ENCODE measurements at places on chromosomes 16 and 17.

DNA sequence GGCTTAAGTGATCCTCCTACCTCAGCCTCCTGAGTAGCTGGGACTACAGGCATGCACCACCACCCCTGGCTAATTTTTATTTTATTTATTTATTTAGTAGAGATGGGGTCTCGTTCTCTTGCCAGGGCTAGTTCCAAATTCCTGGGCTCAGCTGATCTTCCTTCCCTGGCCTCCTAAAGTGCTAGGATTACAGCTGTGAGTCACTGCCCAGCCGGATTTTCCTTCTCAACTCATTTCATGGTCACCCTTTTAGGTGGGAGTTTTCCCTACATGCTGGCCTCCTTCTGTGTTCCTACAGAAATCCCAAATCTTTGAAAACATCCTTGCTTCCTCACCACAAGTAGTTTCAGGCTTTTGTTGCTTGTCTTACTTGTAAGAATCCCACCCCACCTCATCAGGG, 102.1 kb upstream of the SIAH1 start:
- no peak for DNase-seq

- no peak for DNase-seq
Measured at GRCh38 chr17:3771140-3771539, 29.8 kb downstream of the ITGAE start.

GRCh38 chr17:78112518-78113471, 15.8 kb downstream of the TMC6 start:
- DNase-seq: peak; percentile 41

DNA sequence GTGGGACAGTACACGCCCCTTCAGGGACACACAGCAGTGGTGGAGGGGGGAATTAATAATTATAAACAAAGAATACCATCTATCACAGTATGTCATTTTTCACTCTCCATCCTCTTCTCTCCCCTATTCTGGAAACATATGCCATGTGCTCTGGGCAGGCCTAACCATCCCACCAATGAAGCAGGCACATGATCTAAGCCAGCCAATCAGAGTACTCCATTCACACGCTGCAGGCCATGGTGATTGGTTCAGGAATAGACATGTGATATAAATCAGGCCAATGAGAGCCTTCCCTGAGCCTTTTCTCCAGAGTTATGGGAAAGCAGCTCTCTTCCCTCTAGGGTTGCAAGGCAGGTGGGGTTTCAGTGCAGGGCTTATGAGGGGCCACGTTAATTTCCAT, 36.5 kb downstream of the GSG1L start:
- no peak for DNase-seq

DNA sequence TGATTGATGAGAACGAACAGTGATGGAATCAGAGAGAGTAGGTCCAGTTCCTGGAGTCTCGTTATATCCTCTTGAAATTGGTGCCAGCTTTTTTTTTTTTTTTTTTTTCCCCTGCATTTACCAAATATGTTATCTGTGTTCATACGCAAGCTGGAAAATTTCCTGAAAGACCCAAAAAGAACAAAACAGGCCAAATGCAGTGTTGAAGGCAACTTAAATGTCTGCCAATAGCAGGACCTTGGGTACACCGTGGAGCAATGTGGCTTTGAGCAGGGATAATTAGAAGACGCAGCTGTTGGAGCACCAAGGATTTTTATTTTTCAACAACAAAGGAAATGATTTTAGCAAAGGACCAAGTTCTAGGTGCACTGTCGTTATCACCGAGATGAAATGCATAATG, 105.0 kb downstream of the ABCC6 start:
- DNase-seq: no peak

GRCh38 chr17:50129728-50130558, at the start of gene SAMD14:
Gene SAMD14 (minus strand): TSS chr17:50130160. CDS start chr17:50124959, 5,201 bp downstream.
- DNase-seq: peak; percentile 67

DNA sequence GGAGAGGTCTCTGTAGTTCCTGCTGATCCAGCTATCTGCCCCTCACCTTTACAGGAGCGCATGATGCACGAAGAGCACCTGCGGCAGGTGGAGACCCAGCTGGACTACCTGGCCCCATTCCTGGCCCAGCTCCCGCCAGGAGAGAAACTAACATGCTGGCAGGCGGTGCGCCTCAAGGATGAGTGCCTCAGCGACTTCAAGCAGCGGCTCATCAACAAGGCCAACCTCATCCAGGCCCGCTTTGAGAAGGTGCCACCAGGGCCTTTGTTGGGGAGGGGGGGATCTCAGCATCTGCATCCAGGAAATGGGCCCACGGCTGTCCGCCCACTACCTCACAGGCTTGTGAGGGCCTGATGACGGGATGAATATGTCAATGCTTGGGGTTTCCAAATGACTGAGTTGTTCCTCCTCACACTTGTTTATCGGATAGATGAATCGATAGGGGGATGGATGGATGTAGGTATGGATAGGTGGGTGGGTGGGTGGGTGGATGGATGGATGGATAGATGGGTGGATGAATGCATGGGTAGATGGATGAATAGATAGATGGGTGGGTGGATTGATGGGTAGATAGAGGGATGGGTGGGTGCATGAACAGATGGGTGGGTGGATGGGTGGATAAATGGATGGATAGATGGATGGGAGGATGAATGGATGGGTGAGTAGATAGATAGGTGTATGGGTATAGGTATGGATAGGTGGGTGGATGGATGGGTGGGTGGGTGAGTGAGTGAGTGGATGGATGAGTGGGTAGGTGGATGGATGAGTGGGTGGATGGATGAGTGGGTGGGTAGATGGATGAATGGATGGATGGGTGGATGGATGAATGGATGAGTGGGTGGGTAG, 7.0 kb upstream of the KATNB1 start:
- no peak for DNase-seq

DNA sequence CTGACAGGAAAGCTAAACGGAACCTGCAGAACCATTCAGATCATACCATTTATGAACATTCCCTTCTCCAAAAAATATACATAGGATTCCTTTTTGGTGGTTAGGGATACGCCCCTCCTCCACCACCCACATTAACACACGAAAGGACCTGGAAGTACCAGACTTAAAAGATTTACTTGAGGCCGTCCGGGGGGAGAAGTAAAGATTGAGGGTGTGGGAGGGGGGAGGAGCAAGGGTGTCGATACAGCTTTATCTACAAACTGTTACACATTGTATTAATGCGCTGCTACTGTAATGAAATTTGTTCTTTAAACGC, 537 bp downstream of the PALB2 start:
- DNase-seq: peak; percentile 4

DNA sequence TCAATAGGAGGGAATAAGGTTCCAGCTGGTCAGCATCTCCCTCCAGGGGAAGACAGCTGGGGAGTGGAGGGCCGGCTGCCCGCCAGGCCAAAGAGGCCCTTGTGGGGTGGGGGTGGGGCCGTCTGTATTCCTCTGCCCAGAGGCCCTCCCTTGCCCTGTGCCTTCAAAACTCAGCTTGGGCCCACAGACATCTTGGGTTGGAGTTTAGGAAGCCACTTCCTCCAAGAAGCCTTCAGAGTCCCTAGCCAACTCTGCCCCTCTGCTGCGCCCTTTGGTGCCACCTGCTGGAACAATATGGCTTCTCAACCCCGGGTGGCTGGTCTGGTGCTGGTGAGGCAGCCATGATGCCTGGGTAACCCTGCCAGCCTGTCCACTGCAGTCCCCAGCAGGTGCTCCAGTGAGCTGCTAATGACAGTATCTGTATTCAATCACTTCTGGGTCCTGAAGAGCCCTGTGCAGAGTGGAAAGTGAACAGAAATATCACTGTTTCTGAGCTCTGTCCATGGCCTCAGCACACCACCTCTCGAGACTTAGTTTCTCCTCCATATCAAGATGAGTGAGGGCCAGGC, 16.7 kb downstream of the HSD11B2 start:
- peak; percentile 27 for DNase-seq

DNA sequence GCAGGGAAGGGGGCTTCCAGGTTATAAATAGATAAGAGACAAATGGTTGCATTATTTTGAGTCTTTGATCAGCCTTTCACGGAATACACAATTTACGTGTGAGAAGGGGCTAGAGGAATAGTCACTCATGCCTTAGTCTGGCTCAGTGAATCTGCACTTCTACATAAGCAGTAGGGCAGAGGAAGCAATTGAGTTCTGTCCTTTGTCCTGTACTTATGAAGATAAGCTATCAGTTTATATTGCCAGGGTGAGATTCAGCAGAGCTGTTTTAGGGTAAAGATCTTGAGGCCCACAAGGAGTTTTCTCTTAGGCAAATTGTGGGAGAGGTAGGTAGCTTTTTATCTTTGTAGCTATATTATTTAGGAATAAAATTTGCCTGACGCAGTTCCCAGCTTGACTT, 33.3 kb downstream of the TOM1L1 start:
- no peak for DNase-seq

DNA sequence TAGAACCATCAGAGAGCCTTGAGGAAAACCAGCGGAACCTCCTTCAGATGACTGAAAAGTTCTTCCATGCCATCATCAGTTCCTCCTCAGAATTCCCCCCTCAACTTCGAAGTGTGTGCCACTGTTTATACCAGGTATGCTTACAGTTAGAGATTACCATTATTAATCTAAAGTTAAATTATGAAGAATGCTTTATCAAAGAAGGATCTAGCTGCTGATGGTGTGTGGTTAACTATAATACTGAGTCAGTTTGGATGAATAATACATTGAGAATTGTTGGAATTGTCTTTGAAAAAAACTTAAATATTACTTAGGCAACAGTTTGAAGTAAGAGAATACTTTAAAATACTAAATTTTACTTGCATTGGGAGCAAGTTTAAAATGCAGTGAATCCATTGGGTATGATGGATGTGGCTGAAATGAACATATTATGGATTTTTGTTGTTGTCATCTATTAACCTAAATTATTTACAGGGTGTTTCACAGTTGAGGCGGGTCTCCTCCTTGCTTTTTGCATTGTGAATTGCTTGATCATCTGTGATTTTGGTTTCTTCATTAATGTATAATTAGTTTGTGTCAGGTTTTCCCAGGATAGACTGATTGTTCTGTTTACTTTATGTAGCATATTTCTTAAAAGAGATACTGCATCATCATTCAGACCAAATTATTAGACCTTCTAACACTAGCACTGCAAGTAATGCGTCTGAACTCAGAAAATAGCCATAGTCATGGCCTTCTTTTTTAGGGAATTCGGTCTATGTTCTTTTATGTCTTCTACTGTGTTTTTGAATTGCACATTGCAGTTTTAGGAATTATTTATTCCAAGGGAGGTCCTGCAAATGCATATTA, 47.8 kb downstream of the OMG start:
- DNase-seq: peak; percentile 87
